ENCODE measurements at places on chromosomes 7 and 10.

- DNase-seq: peak; percentile 92
Measured at GRCh38 chr10:32413513-32413912, 32.4 kb upstream of the CCDC7 start.

GRCh38 chr7:50147951-50148808 is 55.1 kb upstream of the ZPBP start:
- no peak for DNase-seq

- no peak for DNase-seq
Measured at GRCh38 chr7:81811956-81812865, 42.4 kb upstream of the HGF start.

DNA sequence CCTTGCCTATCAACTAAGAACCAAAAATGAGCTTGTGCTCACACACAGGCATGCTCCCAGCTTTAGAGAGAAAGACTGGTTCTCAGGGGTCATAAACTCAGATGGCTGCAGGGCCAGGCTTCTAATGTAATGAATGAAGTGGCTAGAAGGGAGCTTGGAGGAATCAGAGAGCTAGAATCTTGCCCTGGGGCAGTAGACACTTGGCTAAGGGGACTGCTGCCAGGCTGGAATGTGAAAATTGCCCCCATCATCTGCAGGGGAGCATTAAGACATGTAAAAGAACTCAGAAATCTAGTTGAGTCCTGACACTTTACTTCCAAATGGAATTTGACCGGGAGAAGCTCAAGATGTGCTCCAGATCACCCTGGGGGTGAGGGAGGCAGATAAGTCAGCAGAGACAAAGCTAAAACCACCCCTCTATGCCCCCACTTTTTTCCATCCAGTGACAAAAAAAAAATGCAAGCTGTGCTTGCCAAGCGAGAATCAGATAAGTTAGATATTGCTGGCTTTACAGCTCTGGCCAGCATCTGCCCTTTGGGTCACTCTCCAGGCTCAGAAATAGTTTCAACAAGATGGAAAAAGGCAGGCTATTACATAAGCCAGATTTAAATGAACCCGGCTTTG is 2.3 kb upstream of the SLC16A9 start:
- no peak for DNase-seq

DNA sequence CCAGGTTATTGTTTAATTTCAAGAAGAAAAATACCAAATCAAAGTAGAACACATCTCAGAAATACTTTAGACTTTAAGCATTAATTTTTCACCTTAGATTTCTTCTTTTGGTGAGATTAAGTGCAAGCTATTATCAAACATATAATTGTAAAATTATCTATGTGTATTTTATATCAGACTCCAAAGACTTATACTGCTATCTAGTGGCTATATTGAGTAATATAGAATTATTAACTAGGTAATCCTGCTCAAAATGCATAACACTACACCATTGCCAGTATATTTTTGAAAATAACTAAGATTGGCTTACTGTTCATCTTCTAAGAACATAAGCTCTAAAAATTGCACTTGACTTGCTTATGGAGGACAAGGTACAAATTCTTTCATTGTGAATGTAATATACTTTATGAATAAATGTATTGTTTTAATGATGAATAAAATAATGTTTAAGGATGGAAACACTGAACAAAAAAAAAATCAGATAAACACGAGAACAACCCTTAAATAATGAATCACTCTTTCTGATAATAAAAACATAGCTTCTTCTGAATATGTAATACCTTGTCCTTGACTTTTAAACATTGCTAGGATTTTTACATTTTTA is 86.7 kb upstream of the GNAI1 start:
- no peak for DNase-seq

DNA sequence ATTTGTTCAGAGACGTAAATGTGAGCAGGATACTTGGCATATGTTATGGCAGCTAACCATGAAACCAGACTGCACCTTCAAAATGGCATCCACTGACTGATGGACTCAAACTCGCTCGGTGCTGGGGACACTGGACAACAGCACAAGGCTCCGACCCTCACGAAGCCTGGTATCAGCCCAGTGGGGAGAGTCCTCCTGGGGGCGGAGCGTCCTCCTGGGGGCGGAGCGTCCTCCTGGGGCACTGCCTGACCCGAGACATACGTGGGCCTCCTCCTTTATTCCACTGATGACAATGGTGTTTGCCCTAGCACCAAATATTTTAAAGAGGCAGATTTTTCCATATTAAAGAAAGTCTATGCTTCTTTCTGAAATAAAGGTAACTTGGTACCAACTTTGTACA is 39.5 kb downstream of the ESYT2 start:
- DNase-seq: no peak

DNA sequence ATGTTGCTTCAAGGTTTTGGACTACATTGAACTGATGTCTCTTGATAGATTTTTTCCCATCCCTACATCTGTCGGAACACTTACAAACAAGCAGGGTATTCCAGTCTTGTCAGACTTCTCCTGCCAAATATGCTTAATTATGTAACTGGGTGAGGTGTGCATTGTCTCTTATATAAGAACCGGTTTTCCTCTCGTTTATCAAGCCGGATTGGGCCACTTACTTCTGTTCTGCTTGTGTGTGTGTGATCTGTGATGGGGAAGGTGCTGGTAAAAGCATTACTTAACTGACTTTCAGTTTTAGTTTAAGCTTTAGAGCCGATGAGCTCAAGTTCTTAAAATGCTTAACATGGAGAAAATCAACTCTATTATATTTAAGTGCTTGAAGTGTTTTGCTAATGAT is 57.9 kb downstream of the OTUD1 start:
- DNase-seq: no peak

GRCh38 chr7:32479574-32480200 is 10.5 kb downstream of the LSM5 start:
- peak; percentile 56 for DNase-seq

DNA sequence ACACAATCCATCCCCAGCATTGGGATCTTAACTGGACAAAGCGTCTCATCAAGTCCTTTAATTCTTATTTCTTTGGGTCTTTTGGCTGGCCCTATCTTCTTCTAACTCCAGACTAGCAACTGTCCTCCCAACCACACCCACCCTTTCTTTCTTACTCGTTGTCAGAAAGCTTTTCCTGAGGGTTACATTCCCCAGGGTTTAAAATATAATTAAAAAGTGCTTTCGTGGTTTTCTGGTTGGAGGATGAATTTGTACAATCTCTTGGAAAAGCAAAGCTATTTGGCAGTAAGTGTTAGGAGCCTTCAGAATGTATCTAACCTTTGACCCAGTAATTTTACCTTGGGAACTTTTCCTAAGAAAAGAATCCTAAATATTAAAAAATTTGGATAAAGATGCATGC is 10.4 kb upstream of the ITGB8 start:
- no peak for DNase-seq

DNA sequence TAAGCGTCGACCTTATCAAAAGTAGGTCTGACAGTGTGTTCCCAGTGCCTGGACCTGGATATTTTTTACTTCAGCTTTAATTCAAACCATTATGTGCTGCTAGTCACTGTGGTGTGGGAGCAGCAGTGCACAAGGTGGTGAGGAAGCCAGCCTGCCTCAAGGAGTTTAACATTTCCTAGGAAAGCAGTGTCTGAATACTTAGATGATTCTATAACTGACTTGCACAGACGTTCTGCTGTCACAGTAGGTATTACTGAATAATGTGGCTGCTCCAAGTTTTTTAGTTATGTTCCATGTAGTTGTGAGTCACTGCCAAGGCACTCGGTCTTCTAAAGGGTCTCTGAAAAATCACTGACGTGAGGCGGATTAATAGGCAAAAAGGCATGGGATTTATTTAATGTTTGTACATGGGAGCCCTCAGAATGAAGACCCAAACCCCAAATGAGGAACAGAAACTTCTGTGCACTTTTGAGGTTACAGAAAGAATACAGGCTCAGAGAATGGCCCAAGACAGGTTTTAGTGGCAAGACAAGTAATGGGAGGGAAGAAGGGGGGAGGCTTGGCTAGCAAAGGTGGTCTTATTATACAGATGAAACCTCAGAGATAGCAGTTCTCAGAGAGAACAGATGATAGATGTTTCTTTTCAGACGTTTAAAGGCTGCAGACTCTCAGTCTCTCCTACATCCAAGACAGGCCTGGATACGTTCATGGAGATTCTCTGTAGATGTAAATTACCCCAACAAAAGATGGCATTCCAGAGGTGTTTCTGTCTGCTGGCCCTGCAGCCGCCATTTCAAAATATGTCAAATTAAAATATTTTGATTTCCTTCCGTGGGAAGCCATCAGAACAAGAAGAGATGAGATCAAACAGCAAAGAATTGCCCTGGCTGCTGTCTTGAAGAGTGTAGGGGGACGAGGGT is 209.3 kb downstream of the SDK1 start:
- DNase-seq: peak; percentile 15

DNA sequence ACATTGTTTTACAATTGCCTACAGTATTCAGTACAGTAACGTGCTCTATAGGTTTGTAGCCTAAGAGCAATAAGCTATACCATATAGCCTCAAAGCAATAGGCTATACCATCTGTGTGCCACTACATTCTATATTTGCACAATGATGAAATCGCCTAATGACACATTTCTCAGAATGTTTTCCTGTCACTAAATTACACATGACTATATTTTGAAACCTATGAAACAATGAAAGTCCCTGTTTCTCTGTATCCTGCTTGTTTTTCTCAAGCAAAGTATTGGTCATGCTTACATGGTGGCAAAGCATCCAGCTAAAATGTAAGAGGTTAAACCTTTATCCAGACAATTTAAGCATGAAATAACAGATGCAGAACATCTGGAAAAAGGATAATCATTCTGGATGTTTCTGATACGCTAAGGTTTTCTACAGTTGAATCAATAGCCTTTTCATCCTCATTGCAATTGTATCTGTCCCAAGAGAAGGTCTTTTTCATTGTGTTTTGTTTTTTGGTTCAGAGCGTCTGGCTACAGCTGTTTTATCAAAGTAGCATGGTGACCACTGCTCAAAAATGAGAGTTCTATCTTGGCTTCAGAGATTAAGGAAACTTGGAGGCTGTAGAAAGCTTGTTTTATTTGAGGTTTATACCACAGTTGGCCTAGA is 81.7 kb downstream of the CSTF2T start:
- DNase-seq: no peak

DNA sequence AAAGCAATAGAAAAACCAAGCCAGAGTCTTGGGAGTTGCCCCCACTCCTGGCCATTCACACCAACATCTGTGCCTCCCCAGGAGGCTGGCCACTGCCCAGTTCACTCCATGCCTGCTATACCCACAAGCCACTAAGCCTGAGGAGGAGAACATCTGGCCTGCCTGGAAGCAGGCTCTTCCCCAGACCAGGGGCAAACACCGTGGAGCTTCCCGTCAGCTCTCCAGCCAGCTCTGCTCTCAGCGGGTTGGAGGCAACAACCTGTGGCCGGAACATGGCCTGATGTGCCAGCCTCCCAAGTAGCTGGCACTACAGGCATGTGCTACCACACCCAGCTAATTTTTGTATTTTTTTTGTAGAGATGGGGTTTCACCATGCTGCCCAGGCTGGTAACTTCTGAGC is 9.1 kb upstream of the PTPRN2 start:
- DNase-seq: no peak
